ENCODE measurements at places on chromosomes 2 and 18.

DNA sequence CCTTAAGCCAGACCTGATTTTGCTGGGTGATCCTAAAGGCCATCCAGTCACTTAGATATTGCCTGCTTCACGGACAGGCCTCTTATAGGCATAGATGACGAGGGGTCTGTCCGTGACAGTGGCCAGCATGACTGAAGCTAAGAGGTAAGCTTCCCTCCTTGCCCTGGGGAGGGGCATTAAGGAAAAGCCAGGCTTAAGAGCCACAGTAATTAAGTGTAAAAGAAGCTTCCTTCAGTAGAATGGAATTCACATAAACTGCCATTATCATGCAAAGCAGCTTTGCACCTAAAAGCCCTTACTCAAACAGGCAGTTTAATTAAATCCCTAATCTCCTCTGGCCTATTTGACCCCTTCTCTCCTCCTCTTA is 99.4 kb upstream of the PKDCC start:
- no peak for DNase-seq

- DNase-seq = no peak
These were observed 18.0 kb upstream of the ARHGAP28 start for GRCh38 chr18:6711467-6711866.

GRCh38 chr18:49495076-49495475 is 8.0 kb upstream of the C18orf32 start:
- DNase-seq = no peak

- DNase-seq = no peak
These were observed 527.2 kb upstream of the SOX11 start for GRCh38 chr2:5164776-5165525.

DNA sequence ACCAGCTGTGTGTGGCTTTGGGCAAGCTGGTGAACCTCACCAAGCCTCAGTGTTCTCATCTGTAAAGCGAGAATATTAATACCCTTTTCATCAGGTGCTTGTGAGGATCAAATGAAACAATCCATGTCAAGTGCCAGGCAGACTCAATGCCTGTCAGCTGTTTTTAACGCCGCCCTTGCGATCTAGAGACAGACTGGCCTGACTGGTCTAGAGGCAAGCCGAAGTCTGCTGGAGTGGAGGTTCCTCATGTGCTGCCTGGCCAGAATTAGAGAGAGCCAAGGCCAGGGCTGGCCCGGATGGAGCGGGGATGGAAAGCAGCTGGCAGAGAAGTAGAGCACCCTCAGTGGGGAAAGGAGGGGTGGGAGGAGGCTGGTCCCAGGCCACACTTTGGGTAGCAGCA is 74.5 kb upstream of the B3GNT7 start:
- DNase-seq = no peak

Data from GM20000 (cell line).